Naive B cell (primary cell): ENCODE measurements at places on chromosomes 3 and 15.

- no peaks in the 10 kb centered on the region for H3K27me3 ChIP-seq
- no peak overlapping the region for H3K4me3 ChIP-seq
- DNase-seq = no peak
- no peak overlapping the region for H3K27ac ChIP-seq
- H3K36me3 ChIP-seq = no peaks in the 10 kb centered on the region
- H3K4me1 ChIP-seq = peaks cover 11% of the 10 kb centered on the region
Observed at GRCh38 chr15:64536244-64536836, 76.0 kb downstream of the ZNF609 start.

GRCh38 chr15:77964193-77964592, 113.3 kb downstream of the TBC1D2B start:
- peaks cover 5% of the 10 kb centered on the region for H3K36me3 ChIP-seq
- H3K4me1 ChIP-seq = peaks cover 14% of the 10 kb centered on the region
- H3K4me3 ChIP-seq = no peak overlapping the region
- DNase-seq = no peak
- H3K27ac ChIP-seq = no peak overlapping the region

GRCh38 chr15:69725957-69726356, 273.3 kb downstream of the RPLP1 start:
- H3K4me3 ChIP-seq = no peak overlapping the region
- peaks cover 29% of the 10 kb centered on the region for H3K27me3 ChIP-seq
- peaks cover 21% of the 10 kb centered on the region for H3K4me1 ChIP-seq
- no peak for DNase-seq

- DNase-seq = no peak
- peak overlapping the region; percentile 23 for H3K4me3 ChIP-seq
- peak overlapping the region; percentile 95 for H3K27ac ChIP-seq
- H3K27me3 ChIP-seq = no peaks in the 10 kb centered on the region
- no peaks in the 10 kb centered on the region for H3K36me3 ChIP-seq
Observed at GRCh38 chr15:99613887-99614647, 48.3 kb downstream of the MEF2A start.

- no peak overlapping the region for H3K4me3 ChIP-seq
- no peaks in the 10 kb centered on the region for H3K4me1 ChIP-seq
- H3K27me3 ChIP-seq = peaks cover 49% of the 10 kb centered on the region
- DNase-seq = no peak
- H3K36me3 ChIP-seq = no peaks in the 10 kb centered on the region
- H3K27ac ChIP-seq = no peak overlapping the region
Observed at GRCh38 chr3:39456159-39456558, 11.3 kb upstream of the MOBP start.

GRCh38 chr3:50336452-50337174, 4.0 kb downstream of the RASSF1 start:
- no peaks in the 10 kb centered on the region for H3K27me3 ChIP-seq
- peak overlapping the region; percentile 95 for H3K4me3 ChIP-seq
- peaks cover 45% of the 10 kb centered on the region for H3K4me1 ChIP-seq
- DNase-seq = no peak
- H3K27ac ChIP-seq = peak overlapping the region; percentile 98

DNA sequence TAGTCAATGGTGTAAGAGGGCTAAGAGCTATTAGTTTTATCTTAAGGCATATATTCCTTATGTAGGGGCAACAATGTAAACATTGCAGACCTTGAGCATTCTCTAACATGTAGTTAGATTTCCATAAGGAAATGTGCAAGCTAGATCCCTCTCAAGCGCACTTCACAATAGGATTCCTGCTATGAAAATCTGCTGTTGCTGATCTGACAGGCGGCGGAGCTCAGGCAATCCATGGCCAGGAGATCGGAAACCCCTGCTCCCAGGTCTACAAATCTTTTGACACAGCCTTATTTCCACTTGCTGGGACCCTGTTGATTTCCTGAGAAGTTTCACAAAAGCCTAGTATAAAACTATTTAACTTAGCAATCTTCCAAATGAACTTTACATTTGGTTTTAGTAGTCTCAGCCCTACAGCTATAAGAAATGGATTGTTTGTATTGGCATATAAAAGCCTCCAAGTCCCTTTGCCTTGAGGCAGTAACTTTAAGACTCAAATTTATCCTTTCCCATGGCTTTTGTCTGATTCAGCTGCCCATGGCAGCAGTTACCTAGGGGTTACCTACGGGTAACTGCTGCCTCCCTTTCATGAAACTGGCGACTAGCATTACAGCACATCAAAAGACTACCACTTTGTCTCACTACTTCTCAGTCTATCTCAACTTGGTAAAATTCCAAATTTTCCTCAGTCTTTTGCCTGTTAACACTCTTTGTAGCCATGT, 22.7 kb downstream of the TRA2B start:
- peaks cover 20% of the 10 kb centered on the region for H3K36me3 ChIP-seq
- peaks cover 5% of the 10 kb centered on the region for H3K4me1 ChIP-seq
- peak overlapping the region; percentile 61 for H3K27ac ChIP-seq
- no peak overlapping the region for H3K4me3 ChIP-seq
- no peaks in the 10 kb centered on the region for H3K27me3 ChIP-seq
- no peak for DNase-seq

- DNase-seq = no peak
- no peak overlapping the region for H3K4me3 ChIP-seq
- H3K4me1 ChIP-seq = no peaks in the 10 kb centered on the region
Observed at GRCh38 chr3:3189102-3189727, 9.7 kb upstream of the CRBN start.

GRCh38 chr3:4067893-4068292, 235.3 kb upstream of the SETMAR start:
- no peak overlapping the region for H3K27ac ChIP-seq
- H3K4me1 ChIP-seq = peaks cover 86% of the 10 kb centered on the region
- no peaks in the 10 kb centered on the region for H3K27me3 ChIP-seq
- H3K36me3 ChIP-seq = peaks cover 10% of the 10 kb centered on the region
- DNase-seq = no peak
- no peak overlapping the region for H3K4me3 ChIP-seq

DNA sequence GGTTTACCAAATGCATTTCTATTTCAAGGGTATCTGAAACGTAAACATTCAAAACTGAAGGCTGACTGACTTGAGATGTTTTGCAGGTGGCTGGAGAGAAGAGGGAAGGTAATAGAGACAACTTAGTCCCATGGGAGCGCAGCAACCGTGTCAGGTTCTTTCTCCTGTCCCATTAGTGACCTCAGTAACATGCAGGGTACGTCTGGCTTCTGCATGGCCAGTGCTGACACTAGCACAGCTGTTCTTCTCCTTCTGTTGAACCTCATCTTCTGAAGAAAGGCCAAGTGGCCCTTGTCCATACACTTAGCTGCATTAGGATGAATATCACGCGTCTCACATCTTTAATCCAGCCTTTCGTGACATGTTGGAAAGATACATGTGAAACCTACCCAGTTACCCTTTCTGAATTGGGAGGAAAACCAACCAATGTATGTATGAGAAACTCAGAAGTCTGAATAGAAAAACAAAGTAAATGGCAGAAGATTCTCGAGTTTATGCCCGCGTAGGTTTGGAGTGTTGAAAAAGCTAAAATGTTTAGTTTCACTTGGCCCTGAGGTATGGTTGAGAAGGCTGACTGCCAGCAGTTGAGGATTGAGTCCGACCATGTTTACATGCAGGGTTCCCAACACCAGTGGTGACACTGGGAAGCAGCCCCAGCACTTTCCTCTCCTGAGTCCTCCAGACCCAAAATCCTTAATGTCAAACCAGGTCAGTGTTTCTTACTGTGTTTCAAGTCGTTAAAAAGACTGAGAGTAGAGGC, 10.3 kb downstream of the NCBP2 start:
- H3K4me1 ChIP-seq = peaks cover 11% of the 10 kb centered on the region
- no peaks in the 10 kb centered on the region for H3K36me3 ChIP-seq
- no peak for DNase-seq
- H3K27me3 ChIP-seq = no peaks in the 10 kb centered on the region
- H3K27ac ChIP-seq = no peak overlapping the region

GRCh38 chr3:197487911-197488391, 67.8 kb downstream of the BDH1 start:
- no peak for DNase-seq
- H3K27ac ChIP-seq = no peak overlapping the region
- peaks cover 10% of the 10 kb centered on the region for H3K27me3 ChIP-seq
- H3K4me1 ChIP-seq = no peaks in the 10 kb centered on the region

GRCh38 chr3:30747771-30748281, 141.4 kb downstream of the TGFBR2 start:
- H3K36me3 ChIP-seq = no peaks in the 10 kb centered on the region
- no peaks in the 10 kb centered on the region for H3K27me3 ChIP-seq
- no peak for DNase-seq
- H3K27ac ChIP-seq = no peak overlapping the region

GRCh38 chr3:125116311-125117080, 60.7 kb upstream of the HEG1 start:
- no peak overlapping the region for H3K4me3 ChIP-seq
- H3K36me3 ChIP-seq = no peaks in the 10 kb centered on the region
- H3K4me1 ChIP-seq = peaks cover 31% of the 10 kb centered on the region
- no peak for DNase-seq

- H3K27me3 ChIP-seq = no peaks in the 10 kb centered on the region
- no peaks in the 10 kb centered on the region for H3K36me3 ChIP-seq
- no peak overlapping the region for H3K4me3 ChIP-seq
- no peaks in the 10 kb centered on the region for H3K4me1 ChIP-seq
Observed at GRCh38 chr3:30843877-30844276, 50.6 kb downstream of the GADL1 start.

DNA sequence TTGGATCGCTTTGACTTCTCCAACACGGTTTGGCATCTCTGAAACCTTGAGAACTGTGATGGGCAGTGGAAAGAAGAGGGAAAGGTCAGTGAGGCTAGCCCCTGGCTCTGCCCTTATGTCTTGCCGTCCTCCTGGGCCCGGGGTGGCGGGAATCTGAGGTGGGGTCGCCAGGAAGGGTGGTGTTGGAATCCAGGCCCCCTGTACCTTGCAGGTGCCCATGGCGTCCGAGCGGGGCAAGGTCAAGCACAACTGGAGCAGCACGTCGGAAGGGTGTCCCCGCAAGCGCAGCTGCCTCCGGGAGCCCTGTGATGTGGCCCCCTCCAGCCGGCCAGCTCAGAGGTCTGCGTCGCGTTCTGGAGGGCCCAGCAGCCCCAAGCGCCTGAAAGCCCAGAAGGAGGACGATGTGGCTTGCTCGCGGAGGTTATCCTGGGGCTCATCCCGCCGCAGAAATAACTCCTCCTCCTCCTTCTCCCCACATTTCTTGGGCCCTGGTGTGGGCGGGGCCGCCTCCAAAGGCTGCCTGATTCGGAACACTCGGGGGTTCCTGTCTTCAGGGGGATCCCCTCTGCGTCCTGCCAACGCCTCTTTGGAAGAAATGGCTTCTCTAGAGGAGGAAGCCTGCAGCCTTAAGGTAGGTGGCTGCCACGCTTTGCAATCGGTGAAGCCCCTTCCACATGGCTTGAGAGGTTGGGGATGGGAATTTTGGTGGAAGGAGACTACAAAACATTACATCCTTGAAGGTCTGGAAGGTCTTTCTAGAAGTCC, 907 bp downstream of the TATDN2 start:
- DNase-seq = peak; percentile 23
- H3K36me3 ChIP-seq = peaks cover 20% of the 10 kb centered on the region
- H3K27me3 ChIP-seq = no peaks in the 10 kb centered on the region
- H3K4me1 ChIP-seq = peaks cover 35% of the 10 kb centered on the region

DNA sequence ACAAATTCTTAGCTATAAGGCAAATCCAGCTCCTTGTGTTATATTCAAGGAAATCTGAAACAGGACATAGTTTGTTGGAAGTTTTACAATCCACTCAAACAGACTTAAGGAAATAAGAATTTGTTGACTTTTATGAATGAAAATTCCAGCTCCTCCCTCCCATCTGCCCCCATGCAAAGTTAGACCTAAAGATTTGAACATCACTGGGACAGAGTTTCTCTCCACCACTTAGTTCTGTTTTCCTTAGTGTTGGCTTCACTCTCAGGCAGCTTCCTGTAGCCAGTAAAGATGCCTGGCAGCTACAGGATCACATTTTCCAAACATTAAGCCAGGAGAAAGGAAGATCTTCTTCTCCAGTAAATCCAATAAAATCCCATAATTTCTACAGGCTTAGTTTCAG, 265.0 kb downstream of the TAFA4 start:
- no peak overlapping the region for H3K27ac ChIP-seq
- no peak for DNase-seq
- no peaks in the 10 kb centered on the region for H3K4me1 ChIP-seq

DNA sequence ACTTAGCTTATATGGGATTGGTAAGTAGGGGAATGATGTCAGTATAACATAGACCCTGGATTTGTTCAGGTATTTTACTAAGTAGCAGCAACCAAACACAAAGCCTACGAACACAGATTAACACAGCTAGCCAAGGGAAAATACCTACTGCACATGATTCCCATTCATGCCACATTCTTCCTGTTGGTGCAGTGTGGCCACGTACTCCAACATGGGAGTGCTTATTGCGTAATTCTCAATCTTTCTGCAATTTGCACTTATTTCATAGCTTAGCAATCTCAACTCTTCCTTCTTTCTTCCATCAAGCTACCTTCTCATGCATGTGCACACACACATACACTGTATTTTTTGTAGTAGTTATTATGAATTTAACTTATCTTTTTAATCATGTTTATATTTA, 186.8 kb downstream of the IL5RA start:
- H3K36me3 ChIP-seq = no peaks in the 10 kb centered on the region
- DNase-seq = no peak
- no peak overlapping the region for H3K4me3 ChIP-seq
- no peaks in the 10 kb centered on the region for H3K4me1 ChIP-seq

DNA sequence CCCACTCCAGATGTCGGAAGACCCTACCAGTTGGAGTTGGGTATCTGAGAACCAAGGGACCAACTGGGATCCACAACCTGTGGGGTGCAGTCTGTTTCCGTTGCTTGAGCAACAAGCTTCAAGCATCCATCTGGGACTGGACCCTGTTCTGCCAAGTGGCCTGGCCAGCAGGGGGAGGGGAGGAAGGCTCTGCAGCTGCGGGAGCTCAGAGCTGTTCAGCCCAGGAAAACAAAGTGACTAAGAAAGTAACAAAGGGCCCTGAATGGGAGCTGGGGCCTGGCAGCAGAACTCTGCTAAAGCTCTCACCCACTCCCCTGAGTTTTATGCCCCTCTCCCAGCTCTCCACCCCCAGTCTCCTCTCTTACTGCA, 2.7 kb downstream of the TYRO3 start:
- H3K4me1 ChIP-seq = peaks cover 28% of the 10 kb centered on the region
- peaks cover 35% of the 10 kb centered on the region for H3K27me3 ChIP-seq
- H3K36me3 ChIP-seq = no peaks in the 10 kb centered on the region
- H3K27ac ChIP-seq = no peak overlapping the region
- no peak for DNase-seq

DNA sequence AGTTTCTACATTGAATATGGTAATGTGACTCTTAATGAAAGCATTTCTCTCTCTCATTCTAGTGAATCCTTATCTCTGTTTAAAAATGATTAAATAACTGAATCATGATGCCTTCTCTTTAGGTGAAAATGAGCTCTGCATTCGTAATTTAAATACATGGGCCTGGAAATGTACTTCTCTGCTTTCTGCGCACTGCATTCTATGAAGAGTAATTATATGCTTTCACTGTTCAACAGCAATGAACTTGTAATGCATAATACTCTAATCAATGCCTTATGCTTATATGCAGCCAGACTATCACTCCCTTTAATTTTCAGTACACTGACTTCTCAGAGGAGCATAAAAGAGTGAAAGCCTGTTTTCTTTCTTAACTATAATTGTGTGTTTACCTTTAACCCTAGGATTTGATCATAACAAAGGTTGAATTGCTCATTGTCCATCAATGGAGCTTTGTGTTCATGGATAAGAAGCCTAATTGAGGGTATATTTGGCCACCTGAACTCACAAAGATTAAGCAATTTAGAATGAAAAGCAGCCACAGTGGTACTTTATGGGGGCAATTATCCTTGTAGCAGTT, 330.8 kb upstream of the PDZRN3 start:
- no peak for DNase-seq
- no peak overlapping the region for H3K27ac ChIP-seq
- no peaks in the 10 kb centered on the region for H3K36me3 ChIP-seq
- no peak overlapping the region for H3K4me3 ChIP-seq
- H3K4me1 ChIP-seq = no peaks in the 10 kb centered on the region

GRCh38 chr15:36331531-36332275, 247.7 kb upstream of the CDIN1 start:
- no peaks in the 10 kb centered on the region for H3K36me3 ChIP-seq
- no peak overlapping the region for H3K4me3 ChIP-seq
- no peak overlapping the region for H3K27ac ChIP-seq
- no peaks in the 10 kb centered on the region for H3K4me1 ChIP-seq
